ENCODE measurements at places on chromosomes 3 and 15.

GRCh38 chr3:78683284-78683683 lies 1084.5 kb downstream of the ROBO1 start:
- H3K4me3 ChIP-seq, result no peak overlapping the region
- H3K27ac ChIP-seq, result no peak overlapping the region
- no peaks in the 10 kb centered on the region for H3K36me3 ChIP-seq
- no peak for DNase-seq
- no peaks in the 10 kb centered on the region for H3K4me1 ChIP-seq

DNA sequence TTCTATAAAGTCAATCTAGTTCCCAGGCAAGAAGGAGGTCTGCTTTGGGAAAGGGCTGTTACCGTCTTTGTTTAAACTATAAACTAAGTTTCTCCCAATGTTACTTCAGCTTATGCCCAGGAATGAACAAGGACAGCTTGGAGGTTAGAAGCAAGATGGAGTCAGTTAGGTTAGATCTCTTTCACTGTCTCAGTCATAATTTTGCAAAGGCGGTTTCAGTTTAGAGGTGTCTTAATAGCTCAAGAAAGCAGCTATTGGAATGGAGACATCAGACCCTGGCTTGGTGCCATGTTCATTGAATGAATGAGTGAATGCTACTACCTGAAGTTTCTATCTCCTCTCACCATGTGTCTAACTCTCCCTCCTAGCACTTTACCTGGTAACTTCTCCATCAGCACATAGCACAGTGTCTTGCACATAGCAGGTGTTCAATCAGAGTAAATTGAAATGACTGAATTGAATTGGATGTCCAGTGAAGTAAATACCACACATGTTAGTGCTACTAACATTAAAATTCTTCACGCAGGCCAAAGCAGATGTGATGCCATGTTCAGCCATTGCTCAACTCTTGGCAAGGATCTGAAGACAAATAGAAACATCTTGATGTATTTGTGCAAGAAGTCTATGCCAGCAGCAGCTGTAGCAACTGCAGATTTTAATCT lies 28.2 kb downstream of the CLEC3B start:
- no peak overlapping the region for H3K27ac ChIP-seq
- no peak overlapping the region for H3K4me3 ChIP-seq
- DNase-seq, result no peak

- no peak for DNase-seq
- H3K4me3 ChIP-seq, result no peak within 1 kb of the TSS
- peaks cover 11% of the 10 kb centered on the region for H3K27me3 ChIP-seq
- no peaks in the 10 kb centered on the region for H3K36me3 ChIP-seq
- H3K4me1 ChIP-seq, result no peaks in the 10 kb centered on the region
Observed at GRCh38 chr3:55486857-55487380, at the start of gene WNT5A. Gene WNT5A (minus strand): TSS chr3:55487306. CDS start chr3:55486985, 321 bp downstream.

GRCh38 chr3:190673148-190673547 lies 159.3 kb downstream of the IL1RAP start:
- no peak overlapping the region for H3K4me3 ChIP-seq
- no peak overlapping the region for H3K27ac ChIP-seq
- no peaks in the 10 kb centered on the region for H3K4me1 ChIP-seq
- DNase-seq, result no peak

DNA sequence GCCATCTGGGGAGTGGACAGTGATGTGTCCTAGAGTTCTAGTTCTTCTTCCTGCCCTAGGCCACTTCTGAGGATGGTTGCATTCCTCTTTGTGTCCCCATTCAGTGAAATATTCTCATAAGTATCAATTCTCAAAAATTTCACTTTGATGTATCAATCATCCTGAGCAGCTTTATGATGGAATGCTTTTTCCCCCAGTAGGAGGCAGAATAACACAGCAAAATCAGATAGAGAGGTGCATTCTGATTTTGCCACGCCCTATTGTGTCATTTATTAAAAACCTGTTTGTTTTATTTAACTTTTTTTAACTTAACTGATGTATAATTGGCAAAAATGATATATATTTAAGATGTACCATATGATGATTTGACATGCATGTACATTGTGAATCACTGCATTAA lies 656.0 kb upstream of the GRM7 start:
- no peak overlapping the region for H3K4me3 ChIP-seq
- H3K27ac ChIP-seq, result no peak overlapping the region
- no peaks in the 10 kb centered on the region for H3K4me1 ChIP-seq
- H3K27me3 ChIP-seq, result no peaks in the 10 kb centered on the region
- no peaks in the 10 kb centered on the region for H3K36me3 ChIP-seq

- no peak for DNase-seq
- H3K4me3 ChIP-seq, result no peak overlapping the region
- no peaks in the 10 kb centered on the region for H3K27me3 ChIP-seq
- H3K36me3 ChIP-seq, result no peaks in the 10 kb centered on the region
Observed at GRCh38 chr3:95434491-95434890, 1371.6 kb downstream of the NSUN3 start.

- no peak overlapping the region for H3K4me3 ChIP-seq
- DNase-seq, result no peak
- no peaks in the 10 kb centered on the region for H3K36me3 ChIP-seq
- H3K4me1 ChIP-seq, result no peaks in the 10 kb centered on the region
- no peak overlapping the region for H3K27ac ChIP-seq
Observed at GRCh38 chr15:58451826-58452225, 20.0 kb downstream of the LIPC start.

DNA sequence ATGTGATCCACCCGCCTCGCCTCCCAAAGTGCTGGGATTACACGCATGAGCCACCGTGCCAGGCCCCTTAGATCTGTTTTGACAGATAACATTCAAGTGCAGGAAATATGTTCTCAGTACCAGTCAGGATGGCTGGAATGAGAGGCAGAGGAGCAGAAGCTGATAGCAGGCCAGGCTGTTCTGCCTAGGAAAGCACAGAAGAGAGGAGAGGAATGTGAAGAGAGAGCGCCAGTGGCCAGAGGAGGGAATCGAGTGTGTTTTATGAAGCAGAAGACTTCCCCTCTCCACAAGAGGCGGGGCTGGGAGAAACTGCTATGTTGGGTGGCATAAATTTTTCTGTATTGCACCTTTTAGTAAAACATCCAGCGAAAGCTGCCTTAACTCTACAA lies 32.0 kb upstream of the RYK start:
- H3K27ac ChIP-seq, result no peak overlapping the region
- DNase-seq, result no peak
- no peaks in the 10 kb centered on the region for H3K27me3 ChIP-seq
- H3K4me3 ChIP-seq, result no peak overlapping the region

GRCh38 chr15:48862705-48863104 lies 15.2 kb upstream of the EID1 start:
- no peak for DNase-seq
- H3K36me3 ChIP-seq, result no peaks in the 10 kb centered on the region
- H3K27ac ChIP-seq, result no peak overlapping the region
- no peaks in the 10 kb centered on the region for H3K4me1 ChIP-seq

DNA sequence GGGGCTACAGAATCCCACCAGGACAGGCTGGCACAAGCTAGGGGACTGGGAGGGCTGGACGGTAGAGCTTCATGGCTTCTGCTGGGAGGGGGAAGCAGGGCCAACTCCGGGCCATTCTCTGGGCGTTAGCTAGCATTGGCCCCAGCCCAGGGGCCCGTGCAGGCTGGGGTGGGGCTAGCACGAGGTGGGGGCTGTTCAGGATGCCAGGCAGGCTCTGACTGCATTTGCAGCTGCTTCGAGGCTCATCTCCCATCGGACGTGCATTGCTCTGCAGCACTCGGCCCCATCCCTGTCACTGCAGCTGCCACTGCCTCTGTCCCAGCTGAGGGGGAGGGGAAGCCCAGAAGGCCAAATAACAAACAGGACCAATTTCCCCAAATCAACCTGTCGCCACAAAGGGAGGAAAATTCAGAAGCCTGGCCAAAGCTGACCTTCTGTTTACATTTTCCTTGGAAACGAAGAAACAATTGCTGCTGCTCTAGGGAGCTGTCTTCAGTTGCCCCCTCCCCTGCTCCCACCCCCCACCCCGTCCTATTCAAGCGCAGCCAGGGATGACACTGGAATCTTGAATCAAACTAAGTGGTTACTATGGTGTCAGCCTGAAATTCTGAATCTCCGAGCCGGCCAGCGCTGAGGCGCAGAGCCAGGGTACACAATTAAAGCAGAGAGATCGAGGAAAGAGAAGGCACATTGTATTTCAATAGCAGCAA lies 138.8 kb upstream of the PRR20G start:
- H3K27me3 ChIP-seq, result no peaks in the 10 kb centered on the region
- no peak for DNase-seq
- no peaks in the 10 kb centered on the region for H3K36me3 ChIP-seq
- H3K27ac ChIP-seq, result no peak overlapping the region
- no peak overlapping the region for H3K4me3 ChIP-seq

DNA sequence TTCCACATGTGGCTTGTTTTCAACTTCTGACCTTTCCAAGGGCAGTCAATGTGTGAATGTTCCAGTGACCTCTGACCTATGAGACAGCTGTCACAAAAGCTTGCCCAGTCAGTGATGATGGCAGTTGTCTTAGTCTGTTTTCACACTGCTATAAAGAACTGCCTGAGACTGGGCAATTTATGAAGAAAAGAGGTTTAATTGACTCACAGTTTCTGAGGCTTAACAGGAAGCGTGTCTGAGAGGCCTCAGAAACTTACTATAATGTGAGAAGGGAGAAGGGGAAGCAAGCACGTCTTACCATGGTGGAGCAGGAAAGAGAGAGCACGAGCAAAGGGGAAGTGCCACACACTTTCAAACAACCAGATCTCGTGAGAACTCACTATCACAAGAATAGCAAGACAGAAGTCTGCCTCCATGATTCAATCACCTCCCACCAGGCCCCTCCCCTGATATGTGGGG lies 95.6 kb downstream of the ECT2 start:
- H3K4me1 ChIP-seq, result no peaks in the 10 kb centered on the region
- no peaks in the 10 kb centered on the region for H3K27me3 ChIP-seq
- no peak overlapping the region for H3K27ac ChIP-seq
- no peaks in the 10 kb centered on the region for H3K36me3 ChIP-seq
- H3K4me3 ChIP-seq, result no peak overlapping the region
- DNase-seq, result no peak

All from effector memory CD4-positive, alpha-beta T cell (primary cell).